ENCODE measurements at places on chromosomes 7 and 10.

- DNase-seq: no peak
Observed at GRCh38 chr10:95814011-95814727, 58.2 kb downstream of the ENTPD1 start.

DNA sequence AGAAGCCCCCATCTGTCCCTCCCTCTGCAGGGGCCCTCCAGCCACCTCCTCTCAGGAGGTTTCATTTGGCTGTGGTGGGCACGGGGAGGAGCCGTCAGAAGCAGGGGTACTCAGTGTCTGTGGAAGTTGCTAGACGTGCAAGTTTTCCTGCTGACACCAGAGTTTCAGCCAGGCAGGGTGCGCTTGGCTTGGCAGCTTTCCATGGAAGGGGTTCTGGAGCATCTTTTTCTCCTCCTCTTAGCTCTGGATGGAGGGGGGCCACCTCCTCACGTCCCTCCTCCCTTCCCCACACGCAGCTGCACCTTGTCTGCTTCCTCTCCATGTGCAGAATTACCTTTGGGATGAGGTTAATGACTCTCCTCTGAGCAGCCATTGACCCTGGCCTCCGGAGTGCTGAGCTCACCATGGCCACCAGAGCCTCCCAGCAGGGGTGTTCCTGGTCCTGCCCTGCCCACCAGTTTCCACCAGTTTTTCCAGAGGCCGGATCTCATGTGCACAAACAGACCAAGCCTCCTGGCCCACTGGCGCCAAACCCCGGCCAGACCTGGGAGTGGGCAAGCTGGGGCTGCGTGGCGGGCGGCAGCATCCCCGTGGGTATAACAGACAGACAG is 579.8 kb upstream of the FOXK1 start:
- no peak for DNase-seq

- DNase-seq: no peak
Observed at GRCh38 chr7:132575982-132576720, at the start of gene PLXNA4. Gene PLXNA4 (minus strand): TSS chr7:132576470. CDS start chr7:132508693, 67,777 bp downstream.

DNA sequence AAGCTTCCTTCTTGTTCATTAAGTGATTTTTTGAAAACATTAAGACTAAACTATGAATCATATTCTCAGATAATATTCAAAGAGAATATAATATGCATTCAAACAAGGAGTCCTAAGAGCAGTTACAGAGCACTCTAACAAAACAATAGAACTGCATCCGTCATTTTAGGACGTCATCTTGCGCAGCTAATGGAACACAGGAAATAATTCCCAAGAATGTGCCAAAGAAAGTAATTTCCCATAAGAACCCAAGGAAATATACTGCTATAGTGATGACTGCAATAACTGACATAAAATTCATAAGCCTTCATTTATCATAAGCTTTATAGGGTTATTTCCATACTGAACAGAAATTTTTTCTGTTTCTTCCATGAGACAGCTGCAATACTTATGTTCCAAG is 28.3 kb upstream of the CASD1 start:
- DNase-seq: no peak

GRCh38 chr7:17598846-17599245 is 300.4 kb downstream of the AHR start:
- no peak for DNase-seq

GRCh38 chr7:28641752-28642545 is 229.6 kb downstream of the CREB5 start:
- DNase-seq: no peak

- no peak for DNase-seq
Observed at GRCh38 chr10:119602241-119603095, 5.7 kb upstream of the TIAL1 start.

DNA sequence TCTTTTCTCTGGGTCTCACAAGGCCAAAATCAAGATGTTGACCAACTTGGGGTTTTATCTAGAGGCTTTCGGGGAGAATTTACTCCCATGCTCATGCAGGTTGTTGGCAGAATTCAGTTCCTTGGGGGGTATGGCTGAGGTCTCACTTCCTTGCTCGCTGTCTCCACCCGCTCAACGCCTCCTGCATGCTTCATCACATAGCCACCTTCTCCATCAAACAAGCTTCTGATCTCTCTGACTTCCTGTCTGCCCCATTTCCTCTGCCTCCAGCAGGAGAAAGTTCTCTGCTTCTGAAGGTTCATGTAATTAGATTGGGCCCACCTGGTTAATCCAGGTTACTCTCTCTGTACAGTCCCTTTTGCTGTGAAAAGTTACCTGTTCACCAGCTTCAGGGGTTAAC is 179.1 kb upstream of the FZD1 start:
- no peak for DNase-seq

- no peak for DNase-seq
Observed at GRCh38 chr7:37007268-37007667, 283.0 kb upstream of the AOAH start.

DNA sequence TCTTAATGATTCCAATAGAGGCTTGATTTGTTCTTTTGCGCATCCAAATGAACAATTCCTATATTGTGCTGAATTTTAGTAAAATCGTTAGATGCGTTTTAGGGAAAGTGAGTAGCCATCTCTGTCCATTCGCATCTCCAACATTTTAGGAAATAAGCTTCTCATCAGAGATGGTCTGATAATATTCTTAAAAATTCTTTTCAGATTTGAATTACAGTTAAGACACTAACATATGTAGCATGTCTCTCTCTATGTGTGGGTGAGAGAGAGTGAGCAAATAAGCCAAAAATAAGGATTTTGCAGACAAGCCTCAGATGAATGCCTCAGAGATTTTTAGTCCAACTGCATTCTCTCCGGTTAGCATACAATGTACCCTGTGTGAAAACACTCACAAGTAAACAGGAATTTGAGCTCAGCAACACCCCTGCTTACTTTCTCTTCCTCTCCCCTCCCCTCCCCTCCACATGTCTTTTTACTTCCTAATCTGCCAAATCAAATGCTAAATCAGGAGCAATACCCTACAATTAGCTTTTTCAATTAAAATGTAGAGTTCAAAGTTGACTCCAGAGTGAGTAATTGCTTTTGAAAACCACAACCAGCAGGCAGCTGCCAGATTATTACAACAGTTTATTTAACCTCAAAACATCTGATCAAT is 354.4 kb downstream of the CRPPA start:
- DNase-seq: no peak

GRCh38 chr10:124026589-124026939 is 66.8 kb downstream of the CHST15 start:
- no peak for DNase-seq

DNA sequence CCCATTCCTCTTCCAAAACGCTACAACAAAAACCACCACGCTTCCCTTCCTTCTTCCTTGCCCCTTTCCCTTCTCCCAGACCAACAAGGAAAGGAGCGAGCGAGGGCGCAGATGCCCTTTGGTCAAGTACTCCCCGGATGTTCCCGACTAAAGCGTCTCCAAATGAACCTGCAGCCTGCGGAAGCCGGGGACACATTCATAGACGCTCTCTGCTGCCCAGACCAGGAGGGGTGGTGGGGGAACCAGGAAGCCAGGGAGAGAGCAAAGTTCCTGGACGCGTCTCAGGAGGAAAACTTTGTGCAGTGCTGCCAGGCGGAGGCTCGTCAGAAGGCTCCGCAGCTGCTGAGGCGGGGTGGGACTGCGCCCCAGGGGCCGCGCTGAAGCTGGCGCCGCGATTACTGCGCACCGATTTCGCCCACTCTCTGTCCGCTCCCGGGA is 754 bp downstream of the SEMA3D start:
- DNase-seq: no peak

DNA sequence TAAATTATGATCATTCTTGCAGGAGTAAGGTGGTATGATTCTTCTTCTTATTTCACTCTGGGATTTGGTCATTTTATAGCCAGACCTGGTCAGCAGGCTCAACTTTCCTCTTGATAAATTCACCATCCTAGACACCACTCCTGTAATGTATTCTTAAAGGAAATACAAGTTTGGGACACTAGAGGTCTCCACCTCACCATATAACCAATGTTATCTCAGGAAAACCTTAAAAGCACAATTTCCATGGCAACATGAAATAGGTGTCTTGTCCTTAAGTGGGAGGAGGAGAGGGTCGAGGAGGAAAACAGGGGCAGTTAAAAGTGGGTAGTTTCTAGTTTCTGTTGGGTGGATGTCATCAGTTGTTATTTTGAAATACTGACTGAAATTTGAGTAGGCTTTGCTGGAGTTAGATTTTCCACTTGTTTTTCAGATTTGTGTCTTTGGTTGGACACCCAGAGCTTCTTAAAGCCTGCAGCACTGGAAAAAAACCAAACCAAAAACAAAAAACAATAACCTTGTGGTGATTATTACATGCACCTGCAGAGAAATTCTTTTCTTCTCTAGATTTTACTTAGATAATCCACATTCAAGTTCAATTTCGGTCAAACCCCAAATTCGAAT is 163.1 kb downstream of the PRKCQ start:
- no peak for DNase-seq

- DNase-seq: no peak
Observed at GRCh38 chr10:16798571-16798970, 18.7 kb downstream of the RSU1 start.

GRCh38 chr7:131897016-131897789 is 340.8 kb upstream of the PODXL start:
- no peak for DNase-seq

- no peak for DNase-seq
Observed at GRCh38 chr7:5117095-5117970, 71.7 kb downstream of the RBAK start.

GRCh38 chr10:35643151-35644049 is 1.3 kb upstream of the FZD8 start:
- no peak for DNase-seq

GRCh38 chr7:36986948-36987724 is 262.8 kb upstream of the AOAH start:
- peak; percentile 54 for DNase-seq

DNA sequence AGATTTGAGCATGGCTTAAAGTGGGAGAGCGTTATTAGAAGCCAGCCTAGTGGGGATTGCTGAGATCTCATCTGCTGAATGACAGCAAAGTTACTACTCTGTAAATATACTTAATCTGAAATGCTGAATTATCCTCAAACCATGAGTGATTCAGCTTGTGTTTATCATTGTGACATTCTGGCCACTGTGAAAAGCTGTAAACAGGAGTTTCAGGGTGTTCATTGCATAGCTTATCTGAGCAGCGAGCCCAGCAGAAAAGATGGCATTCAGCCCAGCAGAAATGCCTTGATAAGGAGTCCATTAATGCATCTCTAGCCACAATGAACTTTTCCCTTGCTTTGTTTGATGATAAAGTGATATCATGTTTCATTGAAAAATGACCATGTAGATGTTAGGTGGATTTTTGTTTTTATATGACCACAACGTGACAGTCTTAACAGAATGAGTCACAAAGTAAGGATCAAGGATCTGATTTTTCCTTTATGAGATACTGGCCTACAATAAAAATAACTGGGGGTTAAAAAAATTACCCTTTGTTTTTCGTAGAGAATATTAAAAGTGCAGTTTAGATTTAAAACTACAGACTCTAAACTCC is 7.8 kb downstream of the TES start:
- no peak for DNase-seq

- DNase-seq: no peak
Observed at GRCh38 chr7:105270117-105270516, 118.6 kb downstream of the SRPK2 start.

DNA sequence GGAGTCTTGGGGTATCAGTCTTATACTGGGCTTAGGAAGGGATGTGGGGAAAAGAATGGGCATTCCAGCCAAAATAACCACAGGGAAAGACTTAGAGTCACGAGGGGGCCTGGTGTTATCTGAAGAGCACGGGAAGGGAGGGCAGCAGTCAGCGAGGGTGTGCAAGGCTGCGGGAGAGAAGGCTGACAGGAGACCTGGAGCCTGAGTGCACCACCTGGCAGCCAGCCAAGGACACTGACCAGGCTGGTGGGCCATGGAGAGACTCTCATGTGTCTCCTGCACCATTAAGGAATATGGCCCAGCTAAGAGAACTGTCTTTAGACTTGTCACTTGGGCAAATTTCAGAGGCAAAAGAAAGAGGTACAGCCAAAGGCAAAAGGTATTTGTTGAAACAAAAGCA is 69.6 kb downstream of the PKD1L1 start:
- DNase-seq: no peak

GRCh38 chr10:88076027-88076880 is 212.8 kb downstream of the PTEN start:
- no peak for DNase-seq

DNA sequence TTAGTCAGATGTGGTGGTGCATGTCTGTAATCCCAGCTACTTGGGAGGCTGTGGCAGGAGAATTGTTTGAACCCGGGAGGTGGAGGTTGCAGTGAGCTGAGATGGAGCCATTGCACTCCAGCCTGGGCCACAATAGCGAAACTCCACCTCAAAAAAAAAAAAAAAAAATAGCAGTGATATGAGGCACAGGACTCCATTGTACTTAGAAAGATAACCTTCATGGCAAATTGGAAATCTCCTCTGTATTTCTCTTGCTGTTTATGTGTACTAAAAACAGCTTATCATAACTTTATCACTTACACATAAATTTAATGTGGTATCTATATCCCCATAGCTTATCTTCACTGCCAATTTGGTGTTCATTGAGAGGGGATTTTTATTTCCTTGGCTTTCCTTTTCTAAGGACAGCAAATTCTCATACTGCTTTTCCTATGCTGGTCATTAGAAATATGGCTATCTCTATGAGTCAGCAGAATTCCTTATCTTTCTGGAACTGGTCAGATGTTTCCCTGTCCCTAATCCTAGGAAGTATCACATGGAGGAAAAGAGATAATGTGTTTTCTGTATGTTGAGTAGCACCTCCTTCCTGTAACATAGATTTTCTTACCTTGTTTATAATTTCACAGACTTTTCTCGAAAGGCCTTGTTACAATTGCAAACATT is 40.6 kb upstream of the ZEB1 start:
- no peak for DNase-seq

DNA sequence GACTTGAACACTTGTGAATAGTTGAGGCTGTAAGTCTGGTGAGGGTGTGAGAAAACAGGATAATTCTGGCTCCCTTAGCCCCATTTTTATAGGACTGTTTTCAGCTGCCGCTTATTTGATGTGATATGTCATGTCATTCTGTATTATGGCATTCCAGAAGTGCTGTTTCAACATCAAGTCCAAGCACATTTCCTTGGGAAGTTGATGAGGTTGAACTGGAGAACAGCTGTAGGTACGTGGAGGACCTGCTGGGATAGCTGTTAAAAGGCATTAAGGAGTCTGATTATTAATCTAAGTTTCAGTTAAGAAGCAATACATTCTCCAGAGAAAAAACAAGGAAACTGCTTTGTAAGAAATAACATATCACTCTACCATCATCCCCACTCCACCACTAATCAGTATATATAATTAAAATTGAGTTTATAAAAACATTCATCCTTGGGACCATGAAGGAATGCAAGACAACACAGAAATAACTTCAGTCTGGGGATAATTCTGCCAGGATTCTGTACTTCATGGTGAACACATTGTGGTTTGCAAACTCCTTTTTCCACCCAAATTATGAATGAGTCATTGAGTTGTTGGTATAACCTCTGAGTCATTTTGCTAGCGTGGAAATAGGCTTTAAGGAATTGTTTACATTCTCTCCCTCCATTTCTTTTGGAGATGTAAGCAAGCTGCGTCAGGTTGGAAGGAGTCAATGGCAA is 39.9 kb upstream of the TMEM229A start:
- DNase-seq: no peak

DNA sequence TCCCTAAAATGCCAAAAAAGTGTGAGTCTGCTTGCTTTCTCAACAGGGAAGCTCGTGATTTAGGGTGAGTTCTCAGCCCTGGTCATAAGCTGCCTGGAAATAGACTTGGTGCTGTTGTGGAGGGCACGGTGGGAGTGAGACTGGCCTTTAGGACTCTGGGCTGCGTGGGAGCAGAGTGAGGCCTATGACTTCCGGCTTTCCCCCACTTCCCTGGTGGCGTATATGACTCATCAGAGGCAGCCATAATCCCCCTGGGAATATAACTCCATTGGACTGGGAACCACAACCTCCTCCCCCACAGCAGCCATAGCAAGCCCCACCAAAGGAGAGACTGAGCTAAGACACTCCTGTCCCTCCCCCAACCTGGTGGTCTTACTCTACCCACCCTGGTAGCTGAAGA is 95.0 kb downstream of the PON1 start:
- no peak for DNase-seq

Measured in activated T-cell treated with anti-CD3 and anti-CD28 coated beads for 24 hours (primary cell).